ENCODE measurements at places on chromosomes 13 and 19. TPM values are rescaled to one million over a fixed set of nuclear protein-coding genes. Genes with fewer than 3 reads are reported as not detected.

Gene AZU1
- not detected for total RNA-seq

Gene KLK4
- not detected for total RNA-seq

Gene TYROBP
- total RNA-seq, result 16.7 TPM

Gene SCGB2B2
- total RNA-seq, result 1.1 TPM

Gene TMEM221
- not detected for total RNA-seq

Gene HSPB6
- 79.8 TPM for total RNA-seq

Gene TNFRSF19
- 1.4 TPM for total RNA-seq

Gene MIR17HG
- 1.3 TPM for total RNA-seq

Gene CD177
- 2.6 TPM for total RNA-seq

Gene ZNF700
- 5.8 TPM for total RNA-seq
